CD4-positive, alpha-beta T cell treated with Interleukin-17A for 1 hour (primary cell): ENCODE measurements at places on chromosomes 1 and 21.

GRCh38 chr1:26170472-26170821, 739 bp downstream of the ZNF593 start:
- no peak for DNase-seq

DNA sequence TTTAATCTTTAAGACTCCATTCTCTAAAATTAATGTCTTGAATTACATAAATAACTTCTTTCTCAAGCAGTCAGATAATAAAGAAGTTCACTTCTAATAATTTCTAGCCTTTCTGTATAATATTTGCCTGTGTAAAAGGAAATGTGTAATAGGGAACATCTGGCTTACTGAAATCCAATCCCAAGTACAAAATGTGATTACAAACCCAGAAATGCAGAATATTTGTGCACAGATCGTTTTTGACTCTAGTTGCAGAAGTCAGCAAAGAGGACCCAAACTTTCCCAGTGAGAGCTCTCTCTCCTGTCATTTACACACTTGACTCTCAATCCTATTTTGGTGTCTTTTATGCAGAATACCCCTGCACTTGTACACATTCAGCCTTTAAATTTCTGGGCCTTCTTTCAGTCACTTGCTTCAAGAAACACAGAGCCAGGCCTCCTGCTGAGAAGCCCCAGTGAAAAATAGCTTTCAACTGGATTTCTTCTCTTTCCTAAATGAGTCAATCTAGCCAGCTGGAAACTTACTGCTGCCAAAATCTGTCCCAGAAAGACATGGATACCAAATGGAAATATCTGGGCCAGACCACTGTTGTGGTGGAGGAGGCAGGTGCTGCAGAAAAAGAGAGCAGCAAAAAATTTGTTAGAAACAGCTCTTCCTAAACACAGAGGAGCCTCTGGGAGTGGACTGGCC, 68.5 kb upstream of the ADAM30 start:
- DNase-seq, result no peak

DNA sequence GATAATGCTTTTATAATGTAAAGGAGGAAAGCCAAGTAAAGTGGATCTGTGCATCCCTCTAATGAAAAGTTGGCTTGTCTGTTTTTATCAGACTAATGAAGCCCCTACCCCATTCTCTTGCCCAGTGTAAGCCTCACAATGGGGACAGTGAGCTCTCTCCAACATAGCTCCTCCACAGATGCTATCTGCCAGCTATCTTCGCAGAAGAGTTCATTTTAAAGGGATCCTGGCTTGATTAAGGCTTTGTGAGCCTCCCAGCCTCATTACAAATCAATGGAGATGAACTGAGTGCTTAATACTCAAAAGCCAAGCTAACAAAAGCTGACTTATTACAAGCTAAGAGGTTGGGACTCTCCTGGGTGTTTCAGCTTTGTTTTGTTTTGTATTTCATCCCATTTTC, 514.7 kb downstream of the NUF2 start:
- DNase-seq, result no peak

- peak; percentile 65 for DNase-seq
Measured at GRCh38 chr1:206725109-206725963, 40.6 kb downstream of the MAPKAPK2 start.

DNA sequence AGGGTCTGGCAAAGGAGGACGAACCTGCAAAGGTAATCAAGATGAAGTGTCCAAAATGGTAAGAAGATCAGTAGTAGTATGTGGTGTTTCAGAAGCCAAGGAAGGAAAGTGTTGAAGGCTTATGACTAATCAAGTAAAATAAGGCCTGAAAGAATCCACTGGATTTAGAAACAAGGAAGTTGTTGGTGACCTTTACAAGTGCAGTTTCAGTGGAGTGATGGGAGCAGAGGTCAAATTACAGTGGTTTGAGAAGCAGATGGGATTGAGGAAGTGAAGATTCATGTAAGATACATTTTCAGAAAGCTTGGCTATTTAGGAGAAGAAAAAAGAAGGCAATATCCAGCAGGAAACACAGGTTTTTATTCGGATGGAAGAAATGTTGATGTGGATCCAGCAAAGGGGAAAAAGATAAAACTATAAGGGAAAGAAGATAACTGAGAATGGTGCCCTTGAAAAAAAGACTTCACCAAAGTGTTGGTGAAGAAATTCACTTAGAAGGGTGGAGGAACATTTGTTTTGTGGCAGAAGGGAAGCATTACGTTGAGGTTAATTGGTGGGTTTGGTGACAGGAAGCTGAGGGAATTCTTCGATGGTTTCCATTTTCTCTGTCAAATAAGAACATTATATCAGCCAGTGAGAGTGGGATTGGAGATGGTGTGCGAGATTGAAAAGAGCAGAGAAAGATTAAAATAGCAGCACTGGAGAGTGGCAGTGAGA, 2.1 kb downstream of the ARMH1 start:
- no peak for DNase-seq
